ENCODE measurements at places on chromosomes 6 and 20. TPM values are rescaled to one million over a fixed set of nuclear protein-coding genes. Genes with fewer than 3 reads are reported as not detected.

GRCh38 chr6:113011389-113011788 is 664.3 kb downstream of the RFPL4B start:
- ATAC-seq: no peak

TMEM14C gene
- total RNA-seq: 52.6 TPM

GDAP1L1 gene
- not detected for total RNA-seq

FAM83B gene
- not detected for total RNA-seq

DNA sequence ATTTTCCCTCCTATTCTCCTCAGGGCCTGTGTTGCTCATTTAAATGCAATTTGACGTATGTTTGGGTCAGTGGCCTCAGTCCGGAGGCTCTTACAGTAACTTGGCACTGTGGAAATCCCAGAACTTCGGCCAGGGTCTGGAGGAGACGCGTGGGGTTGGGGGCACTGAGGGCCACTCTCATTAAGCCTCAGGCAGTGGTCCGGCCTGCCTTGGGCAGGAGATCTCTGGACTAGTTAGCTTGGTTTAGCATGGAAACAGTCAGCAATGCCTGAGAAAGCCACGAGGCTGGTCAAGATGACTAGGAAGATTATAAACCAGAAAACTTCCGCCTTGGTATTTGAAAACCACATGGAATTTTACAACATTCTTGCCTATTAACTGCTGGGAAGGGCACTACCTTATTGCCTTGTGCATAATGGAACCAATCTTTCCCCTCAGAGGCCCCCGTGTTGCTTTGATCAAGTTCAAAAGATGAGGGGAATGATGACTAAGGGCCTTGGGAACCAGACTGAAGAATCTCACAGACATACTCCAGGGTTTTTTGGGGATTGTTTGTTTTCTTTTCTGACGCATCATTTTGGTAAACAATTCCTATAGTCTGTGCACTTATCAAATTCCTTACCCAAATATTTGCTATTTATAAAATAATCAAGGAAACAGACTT is 206.0 kb upstream of the PREP start:
- no peak for ATAC-seq

ITCH gene
- 30.5 TPM for total RNA-seq

GMPR gene
- not detected for total RNA-seq

GRCh38 chr20:4787820-4788219 is 66.1 kb downstream of the PRND start:
- ATAC-seq: no peak

CSTF1 gene
- total RNA-seq: 76.5 TPM

DNA sequence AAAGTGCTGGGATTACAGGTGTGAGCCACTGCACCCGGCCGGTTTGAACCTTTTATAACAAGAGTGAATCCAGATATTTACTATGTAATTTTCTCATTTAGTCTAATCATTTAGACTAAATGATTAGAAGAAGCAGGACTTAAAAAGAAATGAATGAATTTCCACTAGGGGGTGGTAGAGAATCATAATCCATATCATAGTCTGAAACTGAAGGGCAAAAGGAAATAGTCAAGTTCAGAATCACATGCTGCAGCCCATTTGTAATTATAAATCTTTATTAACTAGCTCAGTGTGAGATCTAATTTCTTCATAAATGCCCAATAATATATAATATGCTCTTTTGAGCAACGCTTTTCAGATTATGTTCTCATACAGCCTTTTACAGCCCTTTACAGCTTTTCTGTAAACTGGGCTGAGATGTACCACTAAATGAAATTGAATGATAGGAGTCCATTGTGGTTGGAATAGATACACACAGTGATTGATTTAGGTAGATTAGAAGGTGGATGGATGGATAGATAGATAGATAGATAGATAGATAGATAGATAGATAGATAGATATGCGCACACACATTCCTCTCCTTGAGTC is 31.8 kb downstream of the PSMB9 start:
- peak; percentile 64 for ATAC-seq
